ENCODE measurements at places on chromosomes 6 and 20. TPM values are rescaled to one million over a fixed set of nuclear protein-coding genes. Genes with fewer than 3 reads are reported as not detected.

DNA sequence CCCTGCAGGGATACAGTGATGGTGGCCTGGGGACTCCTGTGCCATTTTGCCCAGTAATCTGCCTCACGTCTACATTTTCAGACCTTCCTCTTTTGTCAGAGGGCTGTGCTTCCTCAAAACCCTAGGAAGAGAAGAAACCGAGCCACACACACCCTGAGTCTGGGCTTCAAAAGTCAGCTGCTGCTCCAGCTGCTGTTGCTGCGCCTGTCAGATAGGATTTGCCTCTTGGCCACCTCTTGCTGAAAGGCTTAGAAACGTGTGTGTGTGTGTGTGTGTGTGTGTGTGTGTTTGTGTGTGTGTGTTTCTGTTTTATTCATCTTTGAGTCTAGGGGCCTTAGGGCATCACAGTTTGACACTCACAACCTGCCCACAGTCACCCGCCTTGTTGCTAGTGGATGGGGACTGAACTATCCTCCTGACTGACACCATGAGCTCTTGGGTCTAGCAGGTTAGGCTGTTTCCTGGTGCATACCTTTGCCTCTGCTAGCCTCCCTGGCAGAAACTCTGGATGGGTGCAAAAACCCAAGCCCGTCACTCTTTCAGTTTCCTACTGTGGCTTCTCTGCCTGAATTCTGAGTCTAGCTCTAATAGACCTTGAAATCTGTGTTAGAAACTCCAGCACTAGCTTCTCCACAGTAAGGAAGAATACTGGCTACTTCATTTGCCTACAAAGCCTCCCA lies 94.9 kb upstream of the CEP85L start:
- DNase-seq, result peak; percentile 28

- DNase-seq, result no peak
Measured at GRCh38 chr6:151009576-151009975, 144.1 kb downstream of the MTHFD1L start.

- no peak for DNase-seq
Measured at GRCh38 chr6:134312038-134312660, 5.8 kb downstream of the SGK1 start.

GRCh38 chr6:3358413-3359100 lies 98.3 kb downstream of the SLC22A23 start:
- DNase-seq, result no peak

HCK gene
- 48.6 TPM for total RNA-seq

CDH22 gene
- not detected for total RNA-seq

SLC22A16 gene
- not detected for total RNA-seq

PAX1 gene
- not detected for total RNA-seq

ZKSCAN3 gene
- 11.0 TPM for total RNA-seq
